ENCODE measurements at places on chromosomes 11 and 22.

DNA sequence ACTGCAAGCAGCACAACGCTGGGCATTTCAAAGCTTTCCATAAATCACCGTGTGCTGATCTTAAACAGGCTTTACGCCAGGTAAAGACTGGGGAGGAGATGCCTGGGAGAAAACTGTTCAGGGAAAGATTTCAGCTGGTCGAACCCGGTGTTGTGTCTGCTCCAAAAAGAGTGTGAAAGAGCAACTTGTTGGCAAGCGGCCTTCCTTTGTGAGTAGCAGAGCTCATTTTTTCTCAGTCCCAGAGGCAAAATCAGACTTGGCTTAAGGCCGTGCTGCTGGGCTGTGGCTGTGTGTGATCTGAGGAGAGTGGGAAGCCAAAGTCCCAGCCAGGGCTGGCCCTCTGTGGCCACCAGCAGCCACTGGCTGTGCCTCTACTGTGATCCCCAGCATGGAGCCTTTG lies 75.7 kb upstream of the E2F8 start:
- DNase-seq: no peak

DNA sequence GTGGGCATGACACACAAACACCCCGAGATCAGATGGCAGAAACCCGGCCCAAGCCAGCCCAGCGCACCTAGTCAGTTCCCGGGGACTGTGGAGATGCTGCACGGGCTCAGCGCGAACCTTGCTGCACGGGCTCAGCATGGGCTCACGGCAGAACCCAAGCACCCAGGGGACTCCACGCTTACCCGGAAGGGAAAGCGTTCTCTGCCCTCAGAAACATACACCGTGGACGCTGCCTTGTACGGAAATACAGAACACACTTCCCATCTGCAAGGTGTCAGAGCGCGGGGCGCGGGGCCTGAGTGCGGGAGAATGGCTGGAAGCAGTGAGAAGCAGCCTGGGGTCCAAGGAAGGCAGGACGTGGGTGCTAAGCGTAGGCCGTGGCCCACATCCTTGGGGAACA lies 319.9 kb downstream of the NTM start:
- DNase-seq: no peak

GRCh38 chr22:36864454-36865215 lies 3.8 kb downstream of the NCF4 start:
- no peak for DNase-seq

GRCh38 chr11:94885133-94885532 lies 88.2 kb downstream of the CWC15 start:
- no peak for DNase-seq

All from stimulated activated CD8-positive, alpha-beta memory T cell treated with anti-CD3 and anti-CD28 coated beads, Interleukin-2, amount 100 ng/mL, for 48 hours (primary cell).